ENCODE measurements at places on chromosomes 12 and 14. TPM values are rescaled to one million over a fixed set of nuclear protein-coding genes. Genes with fewer than 3 reads are reported as not detected.

- no peak for DNase-seq
Observed at GRCh38 chr12:109567296-109567695, 6.0 kb downstream of the MMAB start.

The RND1 gene
- 7.6 TPM for total RNA-seq

DNA sequence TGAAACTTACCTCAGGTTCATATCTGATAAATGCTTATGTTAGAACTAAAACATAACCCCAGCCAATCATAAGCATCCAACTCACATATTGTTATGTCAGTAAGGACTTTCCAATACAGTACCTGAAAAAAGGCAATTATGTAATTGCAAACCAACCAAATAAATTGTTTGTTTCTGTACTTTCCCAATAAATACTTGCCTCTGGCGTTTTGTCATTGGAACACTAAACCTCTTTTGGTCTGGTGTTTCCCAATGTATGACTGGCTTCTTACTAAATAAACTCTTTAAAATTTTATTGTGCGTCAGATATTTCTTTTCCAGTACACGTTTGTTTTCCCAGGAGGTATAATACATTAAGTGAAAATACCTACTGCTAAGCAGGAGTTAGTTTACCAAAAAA, 6.7 kb upstream of the PTPRB start:
- no peak for DNase-seq

- no peak for DNase-seq
Observed at GRCh38 chr14:55645845-55646832, 66.1 kb downstream of the KTN1 start.

GRCh38 chr12:76768576-76768975, 4.7 kb downstream of the ZDHHC17 start:
- no peak for DNase-seq

The PLEKHD1 gene
- 1.0 TPM for total RNA-seq

DNA sequence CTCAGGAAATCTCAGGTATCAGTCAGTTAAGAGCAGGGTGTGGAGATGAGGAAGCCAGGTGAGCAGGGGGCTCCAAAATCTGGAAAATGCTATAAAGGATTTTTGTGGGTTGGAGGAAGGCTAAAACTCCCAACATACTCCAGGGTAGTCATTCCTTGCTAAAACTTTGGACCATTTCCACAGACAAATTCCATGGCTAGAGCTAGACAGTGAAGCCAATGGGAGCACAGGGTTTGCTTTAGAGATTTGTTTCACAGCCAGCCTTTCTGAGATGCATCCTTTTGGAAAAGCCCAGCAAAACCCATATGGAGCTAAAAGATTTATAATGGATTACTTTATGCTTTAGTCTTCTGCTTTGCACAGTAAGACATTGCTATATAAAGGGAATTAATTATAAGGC, 146.5 kb downstream of the SAMD4A start:
- no peak for DNase-seq

DNA sequence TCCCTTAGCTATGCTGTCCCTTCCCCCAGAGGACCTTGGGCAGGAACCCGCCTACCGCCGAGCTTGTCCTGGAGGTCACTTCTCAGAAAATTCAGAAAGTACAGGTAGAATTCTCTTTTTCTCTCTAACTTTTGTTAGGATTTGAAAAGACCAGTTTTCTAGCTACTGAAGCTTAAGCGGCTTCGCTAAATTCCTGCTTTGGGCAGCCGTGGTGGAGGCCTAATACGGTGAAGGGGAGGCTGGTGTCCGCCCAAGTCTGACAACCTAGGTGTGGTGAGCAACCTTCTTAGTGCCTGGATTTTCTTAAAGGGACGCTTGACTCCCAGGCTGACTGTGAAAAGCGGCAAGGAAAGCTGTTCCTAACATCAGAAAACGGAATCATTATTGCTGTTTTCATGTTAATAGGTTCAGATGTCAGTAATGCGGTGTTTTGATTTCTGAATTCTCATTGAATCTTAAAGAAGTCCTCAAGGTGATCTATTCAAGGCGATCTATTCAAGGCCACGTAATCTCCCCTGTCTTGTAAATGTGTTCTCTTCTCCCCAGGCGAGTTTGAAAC, 835 bp downstream of the FGD4 start:
- DNase-seq, result peak; percentile 52

- no peak for DNase-seq
Observed at GRCh38 chr12:823028-823698, 70.8 kb downstream of the WNK1 start.

DNA sequence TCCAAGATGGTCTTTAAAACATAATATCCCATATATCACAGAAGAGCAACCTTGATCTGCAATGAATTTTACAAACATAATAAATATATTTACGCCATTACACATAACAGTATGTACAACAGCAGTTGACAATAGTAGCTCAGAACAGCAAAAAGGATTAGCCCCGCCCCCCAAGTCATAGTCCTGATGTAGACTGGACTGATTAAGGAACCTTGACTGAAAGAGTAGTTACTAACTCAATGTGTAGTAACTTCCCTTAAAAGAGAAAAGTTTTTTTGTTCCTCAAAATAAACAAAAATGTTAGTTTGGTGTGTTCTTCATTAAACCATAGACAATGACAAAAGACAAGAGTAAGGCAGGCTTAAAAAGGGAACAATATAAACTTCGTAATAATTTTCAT, 44.5 kb downstream of the GTF2A1 start:
- DNase-seq, result no peak

DNA sequence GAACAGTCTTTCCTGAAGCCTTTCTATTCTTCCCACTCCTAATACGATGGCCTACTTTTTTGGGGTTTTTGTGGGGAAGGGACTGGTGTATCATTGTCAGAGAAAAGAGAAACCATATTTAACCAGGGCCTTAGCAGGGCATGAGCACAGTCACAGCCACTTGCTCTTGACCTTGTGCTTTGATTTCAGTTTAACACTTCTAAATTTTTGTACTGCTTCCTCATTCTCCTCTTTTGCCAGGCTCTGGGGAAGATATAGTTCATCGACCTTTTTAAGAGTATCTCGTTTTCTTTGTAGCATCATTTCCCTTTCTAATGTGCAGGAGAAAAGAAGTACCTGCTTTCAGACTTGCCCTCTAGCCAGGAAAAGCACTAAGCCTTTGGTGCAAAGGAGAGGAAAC, 2.2 kb downstream of the ZBTB1 start:
- no peak for DNase-seq

The TGM1 gene
- total RNA-seq, result 5.2 TPM

The HOXC10 gene
- not detected for total RNA-seq

GRCh38 chr12:58416236-58416635, 474.9 kb downstream of the ATP23 start:
- DNase-seq, result no peak

- no peak for DNase-seq
Observed at GRCh38 chr12:155646-156045, 58.3 kb downstream of the SLC6A12 start.

The KCNJ8 gene
- total RNA-seq, result 1.9 TPM

The SLC2A3 gene
- 717 TPM for total RNA-seq

The KCNH5 gene
- total RNA-seq, result 0.60 TPM

All from WTC11 (cell line).